Ascending aorta (tissue), 2 donors: ENCODE measurements at places on chromosomes 7 and 10.
A peak's percentile ranks its signal among the peaks of the same experiment; 100 is the strongest.

GRCh38 chr10:129035052-129035827 is 431.8 kb upstream of the MGMT start:
- H3K27me3 ChIP-seq: no peaks in the 10 kb centered on the region
- no peaks in the 10 kb centered on the region for H3K4me1 ChIP-seq
- no peaks in the 10 kb centered on the region for H3K36me3 ChIP-seq
- no peak overlapping the region for H3K27ac ChIP-seq

- H3K4me3 ChIP-seq: no peak overlapping the region
- no peaks in the 10 kb centered on the region for H3K4me1 ChIP-seq
- no peaks in the 10 kb centered on the region for H3K27me3 ChIP-seq
- no peak for DNase-seq
- H3K27ac ChIP-seq: no peak overlapping the region
Measured at GRCh38 chr10:32687546-32687945, 241.6 kb downstream of the CCDC7 start.

- H3K27me3 ChIP-seq: no peaks in the 10 kb centered on the region
- no peak overlapping the region for H3K4me3 ChIP-seq
- H3K27ac ChIP-seq: no peak overlapping the region
- H3K36me3 ChIP-seq: peaks cover 14% of the 10 kb centered on the region
- no peak for DNase-seq
Measured at GRCh38 chr10:124693801-124694416, 50.3 kb downstream of the FAM53B start.

- no peaks in the 10 kb centered on the region for H3K27me3 ChIP-seq
- H3K4me1 ChIP-seq: no peaks in the 10 kb centered on the region
- DNase-seq: no peak
- H3K4me3 ChIP-seq: no peak overlapping the region
- no peaks in the 10 kb centered on the region for H3K36me3 ChIP-seq
Measured at GRCh38 chr7:25391295-25391861, 163.1 kb upstream of the NPVF start.

DNA sequence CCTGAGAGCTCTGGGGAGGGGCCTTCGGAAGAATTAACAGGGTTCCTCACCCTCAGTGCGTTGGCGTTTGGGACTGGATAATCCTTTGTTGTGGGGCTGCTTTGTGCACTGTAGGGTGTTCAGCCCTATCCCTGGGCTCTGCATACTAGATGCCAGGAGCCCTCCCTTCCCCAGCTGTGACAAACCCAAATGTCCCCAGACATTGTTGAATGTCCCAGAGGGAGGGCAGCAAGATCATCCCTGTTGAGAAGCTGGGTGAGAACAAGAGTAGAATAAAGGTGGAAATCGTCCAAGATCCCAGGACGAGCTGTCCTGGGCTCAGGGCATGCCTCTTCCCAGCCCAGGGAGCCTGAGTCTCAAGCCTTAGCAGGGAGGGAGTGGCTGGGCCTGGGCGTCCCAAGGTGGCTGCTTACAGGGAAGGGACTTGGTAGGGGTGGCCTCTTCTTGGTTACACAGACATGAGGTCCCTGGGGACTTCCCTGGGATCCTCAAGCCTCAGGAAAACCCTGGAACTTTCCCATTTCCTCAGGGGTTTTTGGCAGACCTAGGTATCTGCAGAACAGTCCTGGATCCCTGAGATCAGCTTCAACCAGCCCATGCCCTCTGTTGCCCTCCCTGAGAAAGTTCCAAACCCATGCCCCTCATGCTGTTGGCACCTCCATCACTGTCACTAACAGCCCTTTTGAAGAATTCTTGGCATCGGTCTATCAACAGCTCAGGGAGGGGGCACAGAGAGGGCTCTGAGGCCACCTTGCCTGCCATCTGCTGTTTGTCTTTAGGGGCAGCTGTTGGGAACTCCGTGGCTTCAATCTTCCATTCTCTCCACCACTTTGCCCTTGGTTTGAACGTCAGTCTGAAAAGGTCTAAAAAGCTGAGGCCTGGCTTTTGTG is 53.7 kb downstream of the GOLGA7B start:
- DNase-seq: no peak
- no peaks in the 10 kb centered on the region for H3K27me3 ChIP-seq
- H3K27ac ChIP-seq: no peak overlapping the region
- H3K4me1 ChIP-seq: no peaks in the 10 kb centered on the region
- H3K36me3 ChIP-seq: no peaks in the 10 kb centered on the region
- H3K4me3 ChIP-seq: no peak overlapping the region

DNA sequence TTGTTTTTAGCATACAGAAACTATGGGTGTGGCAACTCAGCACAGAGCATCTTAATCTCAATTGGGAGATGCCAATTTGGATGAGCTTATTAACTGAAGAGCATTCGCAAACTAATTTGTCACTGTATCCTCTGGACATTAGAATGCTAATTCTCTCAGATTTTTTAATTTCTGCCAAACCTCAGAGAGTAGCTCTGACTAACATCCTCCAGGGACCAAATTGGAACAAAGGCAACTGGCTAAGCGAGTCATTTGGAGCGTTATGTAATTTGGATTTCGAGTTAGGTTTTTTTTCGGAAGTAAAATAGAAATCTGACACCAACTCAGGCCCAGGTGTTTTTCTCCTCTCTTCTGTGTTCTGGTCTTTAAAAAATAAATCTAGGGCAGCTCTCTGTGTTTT is 201.9 kb downstream of the BMPER start:
- H3K27me3 ChIP-seq: no peaks in the 10 kb centered on the region
- H3K4me3 ChIP-seq: no peak overlapping the region
- no peaks in the 10 kb centered on the region for H3K4me1 ChIP-seq
- H3K27ac ChIP-seq: no peak overlapping the region
- H3K36me3 ChIP-seq: no peaks in the 10 kb centered on the region

DNA sequence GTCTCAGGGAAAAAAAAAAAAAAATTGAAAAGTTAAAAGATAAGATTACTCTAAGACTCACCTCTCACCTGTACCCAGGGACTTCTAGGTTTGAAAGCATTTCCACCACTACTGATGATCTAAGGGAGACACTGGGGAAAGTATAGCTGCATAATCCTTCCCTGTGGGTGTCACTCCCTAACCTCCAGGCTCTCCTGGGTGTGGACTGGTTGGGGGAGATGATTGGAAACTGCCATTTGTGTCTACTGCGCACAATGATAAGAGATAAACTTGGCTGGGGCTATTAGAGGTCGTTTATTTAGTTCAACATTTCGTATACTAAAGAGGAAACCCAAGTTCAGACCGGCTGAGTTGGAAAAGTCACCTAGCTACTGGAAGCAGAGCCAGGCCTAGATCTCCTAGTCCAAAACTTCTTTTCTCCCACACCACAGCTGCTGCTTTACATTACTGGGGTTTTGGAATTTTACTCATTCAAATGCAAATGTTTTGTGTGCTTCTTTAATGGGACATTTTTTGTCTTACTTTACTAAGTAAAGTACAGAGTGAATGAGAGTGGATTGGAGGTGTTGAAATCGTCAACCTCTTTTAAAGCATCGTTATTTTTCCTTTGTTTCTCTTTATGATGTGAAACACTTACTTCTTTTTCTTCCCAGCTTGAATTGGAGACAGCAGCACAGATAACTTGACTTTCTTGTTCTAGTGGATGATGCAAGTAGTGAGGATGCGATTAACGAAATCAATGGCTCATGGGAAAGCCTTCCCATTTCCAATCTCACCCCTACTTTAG is 22.3 kb upstream of the SEC61G start:
- H3K27ac ChIP-seq: no peak overlapping the region
- DNase-seq: no peak
- no peaks in the 10 kb centered on the region for H3K36me3 ChIP-seq
- no peaks in the 10 kb centered on the region for H3K4me1 ChIP-seq
- H3K27me3 ChIP-seq: no peaks in the 10 kb centered on the region
- no peak overlapping the region for H3K4me3 ChIP-seq

DNA sequence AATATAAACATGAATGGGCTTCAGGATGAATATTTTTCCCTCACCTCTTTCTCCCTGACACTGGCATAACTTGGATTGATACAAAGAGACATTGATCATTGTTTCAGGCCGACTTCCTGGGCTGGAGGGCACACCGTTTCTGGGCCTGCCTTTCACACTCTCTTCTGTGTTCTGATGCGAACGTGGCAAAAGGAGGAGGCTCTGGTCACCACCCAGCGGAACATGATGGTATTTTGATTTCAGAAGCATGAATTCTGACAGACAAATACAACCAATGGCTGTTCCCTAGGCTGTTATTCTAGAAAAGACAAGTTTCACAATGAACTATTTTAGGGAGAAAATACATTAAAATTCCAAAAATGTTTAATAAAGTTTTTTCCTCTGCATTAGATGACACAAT is 534.5 kb upstream of the MKI67 start:
- no peak overlapping the region for H3K27ac ChIP-seq
- H3K4me3 ChIP-seq: no peak overlapping the region
- no peaks in the 10 kb centered on the region for H3K27me3 ChIP-seq
- H3K4me1 ChIP-seq: no peaks in the 10 kb centered on the region
- DNase-seq: no peak
- H3K36me3 ChIP-seq: no peaks in the 10 kb centered on the region

- H3K27me3 ChIP-seq: no peaks in the 10 kb centered on the region
- no peak for DNase-seq
- H3K4me1 ChIP-seq: no peaks in the 10 kb centered on the region
- H3K36me3 ChIP-seq: no peaks in the 10 kb centered on the region
- H3K4me3 ChIP-seq: no peak overlapping the region
- no peak overlapping the region for H3K27ac ChIP-seq
Measured at GRCh38 chr7:118039963-118040489, 143.9 kb upstream of the LSM8 start.

GRCh38 chr10:82968533-82968932 is 1093.5 kb downstream of the NRG3 start:
- no peaks in the 10 kb centered on the region for H3K27me3 ChIP-seq
- H3K27ac ChIP-seq: no peak overlapping the region
- no peak for DNase-seq
- no peak overlapping the region for H3K4me3 ChIP-seq
- no peaks in the 10 kb centered on the region for H3K36me3 ChIP-seq

- no peaks in the 10 kb centered on the region for H3K36me3 ChIP-seq
- DNase-seq: no peak
- H3K27ac ChIP-seq: peak overlapping the region; percentile 83
- H3K4me3 ChIP-seq: no peak overlapping the region
- no peaks in the 10 kb centered on the region for H3K27me3 ChIP-seq
Measured at GRCh38 chr10:51047857-51048256, 26.4 kb upstream of the PRKG1 start.

DNA sequence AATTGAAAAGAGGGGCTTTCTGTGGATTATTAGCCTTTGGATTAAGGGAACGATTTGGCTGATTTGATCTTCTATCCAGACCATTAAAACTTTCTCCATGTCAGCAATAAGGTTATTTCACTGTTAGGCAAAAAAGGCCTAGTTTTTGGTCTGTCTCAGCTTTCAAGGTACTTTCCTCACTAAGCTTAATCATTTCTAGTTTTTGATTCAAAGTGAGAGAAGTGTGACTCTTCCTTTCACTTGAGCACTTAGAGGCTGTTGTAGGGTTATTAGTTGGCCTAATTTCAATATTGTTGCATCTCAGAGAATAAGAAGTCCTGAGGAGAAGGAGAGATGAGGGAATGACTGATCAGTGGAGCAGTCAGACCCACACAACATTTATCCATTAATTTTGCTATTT is 596.0 kb upstream of the TPK1 start:
- H3K27me3 ChIP-seq: no peaks in the 10 kb centered on the region
- H3K4me1 ChIP-seq: no peaks in the 10 kb centered on the region
- H3K27ac ChIP-seq: no peak overlapping the region
- H3K36me3 ChIP-seq: no peaks in the 10 kb centered on the region
- H3K4me3 ChIP-seq: no peak overlapping the region
- DNase-seq: no peak
